ENCODE measurements at places on chromosomes 2 and 18.

GRCh38 chr18:11889284-11889683 lies 18.8 kb downstream of the MPPE1 start:
- no peak for DNase-seq

- DNase-seq, result no peak
Observed at GRCh38 chr2:201813996-201814760, 7.8 kb downstream of the CDK15 start.

DNA sequence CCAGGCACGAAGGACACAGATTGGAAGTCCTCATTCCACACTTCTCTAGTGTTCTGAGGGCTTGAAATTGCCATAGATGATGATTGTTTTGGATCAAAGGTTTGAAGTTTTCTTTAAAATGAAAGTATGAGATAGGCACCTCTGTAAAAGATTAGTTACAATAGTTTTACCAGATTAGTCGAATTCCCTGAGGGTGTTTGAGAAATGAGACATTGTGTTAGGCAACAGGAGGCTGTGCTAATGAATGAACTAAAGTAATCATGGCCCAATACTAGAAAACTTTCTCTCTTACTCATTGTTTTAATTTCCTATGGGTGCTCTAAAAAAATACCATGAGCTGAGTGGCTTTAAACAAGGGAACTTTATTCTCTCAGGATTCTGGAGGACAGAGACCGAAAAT lies 421.7 kb downstream of the RNF144A start:
- no peak for DNase-seq

- no peak for DNase-seq
Observed at GRCh38 chr2:241545523-241546473, 12.7 kb upstream of the BOK start.

GRCh38 chr2:205646680-205647079 lies 35.6 kb upstream of the NRP2 start:
- no peak for DNase-seq

- DNase-seq, result no peak
Observed at GRCh38 chr2:98438190-98439133, 6.2 kb upstream of the INPP4A start.

DNA sequence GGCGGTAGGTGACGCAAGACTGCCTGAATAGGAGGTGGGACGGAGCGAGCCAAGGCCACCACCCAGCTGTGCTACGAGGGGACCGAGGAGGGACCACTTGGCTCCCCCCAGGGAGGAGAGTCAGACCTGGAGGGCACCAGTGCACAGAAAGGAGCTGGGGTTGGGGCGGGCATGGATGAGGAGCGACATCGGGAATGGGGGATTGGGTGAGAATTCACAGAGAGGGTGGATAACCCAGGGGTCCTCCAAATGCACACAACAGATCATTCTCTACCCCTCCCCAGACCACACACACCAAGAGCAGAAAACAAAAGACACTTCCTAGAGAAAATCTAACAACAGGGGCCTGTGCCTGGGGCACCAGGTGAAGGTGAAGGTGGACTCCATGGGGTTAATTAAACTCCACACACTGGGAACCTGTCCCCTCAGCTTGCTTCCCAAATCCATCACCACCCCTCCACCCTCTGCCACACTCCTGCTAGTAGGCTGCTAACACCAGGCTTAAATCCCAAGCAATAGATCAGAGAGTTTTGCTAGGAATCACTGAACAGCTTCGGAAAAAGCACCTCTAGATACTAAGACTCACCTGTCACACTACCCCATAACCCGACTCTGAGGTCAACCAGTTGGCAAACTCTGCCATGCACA lies 274.6 kb downstream of the EIPR1 start:
- DNase-seq, result no peak

GRCh38 chr2:194223218-194223617 lies 1433.8 kb upstream of the SLC39A10 start:
- no peak for DNase-seq

DNA sequence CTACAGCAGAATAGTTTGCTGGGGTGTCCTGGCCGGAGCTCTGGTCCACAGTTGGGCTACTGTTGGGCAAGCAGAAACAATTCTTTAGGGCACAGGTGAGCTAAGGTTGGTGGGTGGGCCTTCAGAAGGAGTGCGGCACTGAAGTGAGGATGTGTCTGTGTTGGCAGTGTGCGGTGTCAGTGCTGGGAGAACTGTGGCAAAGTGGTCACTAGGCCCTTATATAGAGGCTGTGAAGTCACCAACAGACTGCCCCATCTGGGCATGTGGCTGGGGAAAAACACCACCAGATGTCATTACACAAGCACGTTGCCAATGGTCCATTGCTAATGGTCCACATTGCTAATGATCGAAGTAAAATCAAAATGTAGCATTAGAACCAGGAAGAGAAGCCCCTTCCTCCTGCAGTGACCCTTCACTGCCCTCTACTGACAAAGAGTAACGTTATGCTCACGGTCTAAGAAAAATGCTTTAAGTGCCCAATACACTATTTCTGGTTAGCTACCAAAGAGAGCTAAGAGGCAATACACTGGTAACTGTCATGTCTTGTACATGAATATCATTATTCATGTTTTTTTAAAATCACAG lies 21.3 kb downstream of the SCN1A start:
- DNase-seq, result no peak

GRCh38 chr2:176111309-176111663 lies 4.2 kb downstream of the HOXD11 start:
- no peak for DNase-seq

DNA sequence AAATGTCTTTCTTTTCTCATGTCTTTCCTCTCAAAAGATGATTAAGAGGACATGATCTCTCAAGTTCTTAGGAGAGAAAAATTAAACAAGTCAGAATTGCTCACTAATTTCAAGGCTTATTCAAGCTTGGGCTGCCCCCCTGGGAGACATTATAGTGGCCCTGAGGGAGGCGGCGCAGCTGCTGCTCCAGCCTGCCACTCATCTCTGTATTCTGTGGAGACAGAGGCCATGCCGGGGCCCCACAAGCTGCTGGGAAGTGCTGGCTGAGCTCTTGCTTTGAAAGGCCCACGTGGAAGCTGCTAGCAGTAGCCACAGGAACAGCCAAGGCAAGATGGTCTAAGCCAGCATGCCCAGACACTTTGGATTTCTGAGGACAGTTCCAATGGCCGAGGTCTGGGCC lies 267.4 kb downstream of the LNPK start:
- no peak for DNase-seq

DNA sequence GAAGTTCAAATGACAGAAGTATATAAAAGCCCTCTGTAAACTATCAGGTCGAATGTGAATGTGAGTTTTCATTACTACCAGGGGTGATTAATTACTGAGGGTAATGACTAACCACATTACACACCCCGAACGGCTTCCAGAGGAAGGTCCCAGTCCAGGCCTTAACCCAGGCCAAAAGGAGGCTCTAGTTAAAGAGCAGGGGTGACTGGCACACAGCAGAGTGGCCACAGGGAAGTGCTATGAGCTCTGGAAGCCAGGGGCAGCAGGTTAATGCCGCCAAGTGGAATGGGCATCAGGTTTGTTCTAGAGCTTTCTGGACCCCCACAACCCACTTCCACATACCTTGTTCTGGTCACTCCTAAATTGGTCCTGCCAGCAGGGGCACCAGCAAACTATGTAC lies 87.7 kb downstream of the BCL11A start:
- no peak for DNase-seq

- DNase-seq, result no peak
Observed at GRCh38 chr2:55761526-55761925, 67.9 kb upstream of the PNPT1 start.
